Right lung (tissue), 10 donors: ENCODE measurements at places on chromosomes 1 and 21. TPM values are rescaled to one million over a fixed set of nuclear protein-coding genes. Genes with fewer than 3 reads are reported as not detected.
A peak's percentile ranks its signal among the peaks of the same experiment; 100 is the strongest.

TPTE gene
- polyA plus RNA-seq: not detected

SPRR1B gene
- polyA plus RNA-seq: not detected

LENEP gene
- polyA plus RNA-seq: 0.51 TPM

ACBD3 gene
- polyA plus RNA-seq: 44.6 TPM

DNASE2B gene
- polyA plus RNA-seq: 0.09 TPM

ELF3 gene
- 93.2 TPM for polyA plus RNA-seq

VWA1 gene
- 63.9 TPM for polyA plus RNA-seq

KCND3 gene
- polyA plus RNA-seq: 0.49 TPM

CNIH3 gene
- 7.5 TPM for polyA plus RNA-seq

ACTN2 gene
- 5.7 TPM for polyA plus RNA-seq

GRCh38 chr1:89405275-89405929, 41.5 kb downstream of the GBP6 start:
- DNase-seq: no peak

GRCh38 chr1:228393268-228393701, 13.3 kb downstream of the TRIM11 start:
- DNase-seq: no peak

GRCh38 chr1:86183810-86184209, 27.2 kb upstream of the COL24A1 start:
- peak; percentile 56 for DNase-seq

DNA sequence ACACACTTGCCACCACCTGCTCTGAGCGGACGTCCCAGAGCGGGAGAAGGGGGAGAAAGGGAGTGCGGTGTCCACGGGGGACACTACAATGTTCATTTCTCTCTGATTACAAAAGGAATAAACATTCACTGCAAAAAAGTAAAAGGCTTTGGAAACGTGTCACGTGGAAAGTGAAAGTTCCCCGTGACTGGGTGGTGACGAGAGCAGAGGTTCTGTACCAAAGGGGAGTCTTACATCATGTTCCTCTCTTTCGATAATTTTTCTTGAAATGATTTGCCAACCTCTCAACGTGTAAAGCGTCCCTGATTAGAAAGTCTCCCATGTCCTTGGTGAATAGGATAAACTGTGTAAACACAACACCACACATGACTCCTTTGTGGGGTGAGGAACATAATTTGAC, 22.0 kb upstream of the PRDM15 start:
- DNase-seq: no peak

DNA sequence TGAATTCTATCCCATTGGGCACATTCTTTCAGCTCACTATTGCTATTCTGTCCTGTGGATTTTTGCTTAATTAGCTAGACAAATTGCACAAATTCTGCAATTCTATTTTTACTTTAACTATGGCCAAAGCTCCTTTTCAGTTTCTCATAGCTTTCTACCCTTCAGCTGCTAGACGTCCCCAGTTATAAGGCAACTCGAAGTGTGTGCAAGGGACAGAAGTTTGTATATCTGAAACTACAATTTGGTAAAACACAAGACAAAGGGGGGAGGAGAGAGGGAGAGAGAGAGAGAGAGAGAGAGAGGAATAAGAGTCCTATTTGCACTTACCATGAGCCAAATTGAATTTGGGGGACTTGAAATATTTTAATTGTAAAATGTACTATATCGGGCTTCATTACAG, 91.8 kb downstream of the SETD4 start:
- DNase-seq: no peak

DNA sequence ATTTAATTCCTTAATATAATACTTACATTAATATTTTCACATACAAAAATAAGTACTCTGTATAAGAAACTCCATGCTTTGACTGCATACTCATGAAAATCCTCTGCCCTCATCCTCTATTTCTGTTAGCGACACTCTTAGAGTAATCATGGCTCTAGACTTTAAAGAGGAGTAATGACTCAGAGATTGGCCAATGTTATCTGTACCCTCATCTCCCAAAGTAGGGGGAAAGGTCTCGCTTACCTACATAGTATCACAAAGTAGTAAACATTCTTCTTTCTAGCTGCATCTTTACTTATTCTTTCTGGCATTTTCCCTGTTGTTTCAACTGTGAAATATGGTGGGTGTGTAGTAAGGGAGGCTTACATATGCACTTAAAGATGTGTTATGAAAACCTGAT, 29.8 kb upstream of the SPAG17 start:
- DNase-seq: no peak

DNA sequence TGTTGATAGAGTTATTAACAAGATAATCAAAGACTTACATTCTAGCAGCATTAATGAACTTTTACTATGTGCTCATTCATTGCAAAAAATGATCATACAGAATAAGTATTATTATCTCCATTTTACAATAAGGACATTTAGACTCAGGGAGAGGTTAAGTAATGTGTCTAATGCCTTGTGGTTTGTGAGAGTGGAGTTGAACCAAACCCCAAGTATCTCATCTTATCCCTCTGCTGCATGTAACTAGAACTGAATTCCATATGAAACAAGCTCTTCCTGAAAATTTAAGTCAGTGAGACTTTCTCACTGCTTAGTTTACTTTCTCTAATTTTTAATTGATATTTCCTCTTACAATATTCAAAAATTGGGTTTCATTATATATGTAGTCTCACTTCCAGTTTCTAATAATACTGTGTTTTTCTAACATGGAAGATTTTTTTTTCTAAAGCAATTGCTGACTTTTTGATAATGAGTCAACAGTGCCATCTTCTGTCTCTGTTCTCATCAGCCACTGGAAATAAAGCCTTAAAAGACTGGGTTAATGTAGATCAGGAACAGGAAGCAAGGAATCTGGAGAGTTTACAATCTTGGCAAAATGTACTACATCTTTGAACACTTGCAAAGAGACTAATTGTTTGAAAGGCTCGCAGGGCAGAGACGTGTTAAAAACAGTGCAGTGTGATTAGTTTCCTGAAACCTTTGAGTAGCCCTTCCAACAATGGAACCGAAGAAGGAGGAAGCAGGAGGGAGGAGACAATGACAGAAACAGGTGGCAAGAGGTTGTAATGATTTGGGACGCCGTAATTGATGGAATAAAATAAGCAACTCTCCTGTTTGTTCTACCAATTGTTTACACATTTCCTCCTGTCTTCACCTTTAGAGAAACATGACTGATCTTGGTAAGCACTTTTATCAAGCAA, 567.6 kb downstream of the MRPL39 start:
- peak; percentile 18 for DNase-seq

DNA sequence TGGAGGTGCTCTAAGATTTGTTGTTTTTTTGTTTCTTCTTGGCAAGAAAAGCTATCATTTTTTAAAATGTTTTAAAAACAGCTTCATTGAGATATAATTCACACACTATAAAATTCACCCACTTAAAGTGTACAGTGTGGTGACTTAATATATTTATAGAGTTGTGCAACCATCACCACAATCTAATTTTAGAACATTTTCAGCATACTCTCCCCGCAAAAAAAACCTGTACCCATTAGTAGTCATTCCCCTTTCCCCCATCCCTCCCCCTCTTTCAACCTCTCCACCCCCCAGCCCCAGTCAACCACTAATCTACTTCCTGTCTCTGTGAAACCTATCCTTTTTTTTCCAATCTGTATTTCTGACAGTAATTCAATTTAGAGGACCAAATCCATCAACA, 30.6 kb downstream of the ZC3H11B start:
- no peak for DNase-seq

- DNase-seq: peak; percentile 23
Measured at GRCh38 chr1:182041615-182042014, 19.9 kb downstream of the ZNF648 start.

DNA sequence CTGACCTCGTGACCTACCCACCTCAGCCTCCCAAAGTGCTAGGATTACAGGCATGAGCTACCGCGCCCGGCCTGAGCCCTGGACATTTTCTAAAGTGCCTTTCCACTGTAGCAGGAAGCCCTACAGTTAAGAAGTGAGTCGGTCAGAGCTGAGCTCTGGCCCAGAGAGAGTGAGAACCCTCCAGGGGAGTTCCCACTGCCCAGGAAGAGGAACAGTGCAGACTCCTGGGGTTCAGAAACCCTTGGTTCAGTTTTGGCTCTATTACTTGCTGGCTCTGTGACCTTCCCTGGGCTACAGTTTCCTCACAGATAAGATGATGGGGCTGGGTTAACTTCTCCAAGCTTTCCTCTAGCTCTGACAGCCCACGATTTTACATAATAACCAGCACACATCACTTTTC, 20.9 kb downstream of the SLC9A1 start:
- no peak for DNase-seq

DNA sequence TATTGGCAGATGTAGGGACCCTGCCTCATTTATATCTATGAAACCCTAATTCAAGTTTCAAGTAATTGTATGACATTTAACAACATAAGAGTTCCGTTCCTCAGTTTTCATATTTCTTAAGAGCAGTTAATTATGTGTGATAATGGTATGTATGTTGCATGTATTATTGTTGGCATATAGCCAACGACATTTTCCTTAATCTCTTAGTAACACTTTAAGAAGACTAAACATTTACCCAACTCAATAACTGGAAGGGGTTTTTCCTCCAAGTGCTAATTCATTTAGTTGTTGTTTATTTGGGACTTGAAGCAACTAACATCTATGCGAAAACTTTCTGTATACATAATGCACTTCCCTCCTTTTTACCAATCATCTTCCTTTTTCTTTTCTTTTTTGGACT, 1.5 kb upstream of the RALGPS2 start:
- DNase-seq: no peak

GRCh38 chr1:29176576-29176975, 5.1 kb downstream of the SRSF4 start:
- no peak for DNase-seq

- DNase-seq: no peak
Measured at GRCh38 chr1:24373044-24373443, 40.5 kb downstream of the STPG1 start.

DNA sequence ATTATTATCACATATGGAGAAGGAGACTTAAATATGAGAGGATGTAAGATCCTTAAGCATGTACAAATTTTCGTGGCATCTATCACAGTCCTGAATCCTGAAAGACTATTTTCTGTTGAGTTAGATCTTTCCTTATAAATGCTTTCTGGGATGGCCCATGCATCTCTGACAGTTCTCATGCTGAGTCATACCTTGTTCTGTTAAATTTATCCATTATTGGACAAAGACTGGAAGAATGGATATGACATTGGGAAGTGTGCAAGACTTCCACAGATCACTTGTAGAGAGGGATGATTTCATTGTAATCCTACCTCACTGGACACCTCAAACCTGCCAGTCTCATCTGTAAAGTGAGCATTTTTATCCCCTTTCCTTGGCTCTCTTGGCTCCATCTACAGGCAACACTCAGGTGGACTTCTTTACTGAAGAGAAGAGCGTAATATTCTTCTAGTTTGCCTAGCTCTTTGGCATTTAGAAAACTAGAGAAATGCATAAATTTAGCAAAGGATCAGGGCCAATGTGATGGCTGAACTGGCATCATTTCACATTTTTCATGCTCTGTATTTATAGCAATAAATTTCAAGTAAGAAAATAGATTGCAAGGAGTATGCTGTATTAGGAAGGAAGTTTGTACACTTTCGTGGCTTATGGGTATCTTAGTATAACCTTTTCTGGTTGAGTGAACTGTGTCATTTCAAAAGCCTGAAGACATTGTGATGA, 128.2 kb downstream of the NFIA start:
- no peak for DNase-seq

- DNase-seq: no peak
Measured at GRCh38 chr1:34871443-34872132, 12.0 kb upstream of the SMIM12 start.

DNA sequence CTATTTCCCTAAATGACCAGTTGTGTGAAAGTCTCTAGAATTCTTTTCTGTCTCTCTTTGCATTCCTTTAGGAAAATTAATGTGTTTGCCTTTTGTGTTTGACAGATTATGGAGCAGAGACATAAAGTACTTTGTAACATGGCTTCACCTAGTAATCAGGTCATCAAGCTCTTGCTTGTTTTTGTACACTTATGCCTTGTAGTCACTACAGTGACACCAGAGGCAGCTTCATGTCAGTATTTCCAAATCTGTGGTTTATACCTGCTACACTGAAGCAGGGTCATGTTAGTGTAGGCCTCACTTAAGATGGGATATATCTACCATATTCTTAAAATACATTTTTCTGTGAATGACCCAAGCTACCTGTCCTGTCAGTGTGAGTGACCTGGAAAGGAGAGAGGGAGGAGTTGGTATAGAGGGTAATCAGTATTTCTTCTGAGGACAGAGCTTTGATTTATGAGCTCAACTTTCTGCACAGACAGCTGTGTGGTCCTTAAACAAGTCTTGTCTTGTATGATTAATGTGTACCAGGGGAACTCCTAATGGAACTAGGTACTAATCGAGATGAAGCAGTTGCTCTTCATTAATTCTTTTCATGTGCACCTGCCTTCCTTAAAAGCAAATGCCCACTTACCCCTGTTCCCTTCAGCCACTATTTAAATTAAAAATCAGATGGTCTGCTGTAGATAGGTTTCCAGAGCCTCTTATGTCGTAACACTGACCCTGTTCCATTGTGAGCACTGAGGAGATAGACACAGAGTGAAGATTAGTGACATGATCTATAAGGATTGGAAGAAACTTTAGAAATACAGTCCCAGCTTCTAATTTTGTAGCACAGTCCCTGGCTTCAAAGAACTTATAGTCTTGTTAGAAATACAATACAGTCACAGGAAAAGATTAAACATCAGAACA, 45.7 kb downstream of the MACO1 start:
- no peak for DNase-seq

DNA sequence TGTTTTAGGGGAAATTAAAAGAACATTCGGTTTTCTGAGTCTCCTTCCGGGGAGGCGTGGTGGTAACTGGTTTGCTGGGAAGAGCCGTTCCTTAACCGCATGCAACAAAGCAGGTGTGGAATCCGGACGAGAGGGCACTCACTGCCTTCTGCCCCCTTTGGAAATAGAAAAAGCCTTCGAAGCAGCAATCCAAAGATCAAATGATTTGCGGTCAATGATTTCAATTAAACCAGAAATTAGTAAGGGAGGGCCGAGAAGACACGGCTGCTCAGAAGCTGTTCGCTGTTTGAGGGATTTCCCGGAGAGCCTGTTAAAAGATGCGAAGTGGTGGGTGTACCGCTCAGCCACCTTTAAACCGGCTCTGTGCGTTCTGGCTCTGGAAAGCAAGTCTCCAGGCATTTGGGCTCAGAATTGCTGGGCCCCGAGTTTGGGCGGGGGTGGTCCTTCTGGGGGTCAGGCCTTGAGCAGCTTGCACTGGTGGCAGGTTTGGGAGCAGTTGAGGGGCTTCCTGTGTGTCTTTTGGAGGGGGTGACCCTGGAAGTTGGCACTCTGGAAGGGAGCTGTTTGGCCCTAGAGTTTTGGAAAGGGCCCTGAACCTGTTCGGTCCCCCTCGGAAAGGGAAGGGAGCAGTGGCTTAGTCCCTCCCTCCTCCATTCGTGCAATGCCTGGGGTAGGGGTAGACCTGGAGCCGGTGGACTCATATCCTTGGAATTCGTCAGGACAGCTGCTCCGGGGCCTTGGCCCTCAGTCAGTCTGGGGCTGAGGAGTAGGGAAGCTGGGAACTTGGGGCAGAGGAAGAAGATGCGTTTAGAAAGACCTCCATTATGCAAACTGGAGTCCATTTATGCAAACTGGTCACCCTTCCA, 3.1 kb downstream of the SIM2 start:
- no peak for DNase-seq

GRCh38 chr1:244821134-244821533, 14.3 kb upstream of the COX20 start:
- DNase-seq: no peak

GRCh38 chr21:18716578-18717138, 313.1 kb upstream of the TMPRSS15 start:
- DNase-seq: peak; percentile 0

GRCh38 chr1:62800825-62801306, 16.9 kb downstream of the ATG4C start:
- DNase-seq: no peak

GRCh38 chr1:155208541-155209311, at the start of gene MTX1:
Gene MTX1, plus strand, starts transcription at chr1:155208695. Its CDS starts 110 bp downstream, at chr1:155208805.
- DNase-seq: peak; percentile 94
